AG10803 (cell line): ENCODE measurements at places on chromosomes 16 and 17.

DNA sequence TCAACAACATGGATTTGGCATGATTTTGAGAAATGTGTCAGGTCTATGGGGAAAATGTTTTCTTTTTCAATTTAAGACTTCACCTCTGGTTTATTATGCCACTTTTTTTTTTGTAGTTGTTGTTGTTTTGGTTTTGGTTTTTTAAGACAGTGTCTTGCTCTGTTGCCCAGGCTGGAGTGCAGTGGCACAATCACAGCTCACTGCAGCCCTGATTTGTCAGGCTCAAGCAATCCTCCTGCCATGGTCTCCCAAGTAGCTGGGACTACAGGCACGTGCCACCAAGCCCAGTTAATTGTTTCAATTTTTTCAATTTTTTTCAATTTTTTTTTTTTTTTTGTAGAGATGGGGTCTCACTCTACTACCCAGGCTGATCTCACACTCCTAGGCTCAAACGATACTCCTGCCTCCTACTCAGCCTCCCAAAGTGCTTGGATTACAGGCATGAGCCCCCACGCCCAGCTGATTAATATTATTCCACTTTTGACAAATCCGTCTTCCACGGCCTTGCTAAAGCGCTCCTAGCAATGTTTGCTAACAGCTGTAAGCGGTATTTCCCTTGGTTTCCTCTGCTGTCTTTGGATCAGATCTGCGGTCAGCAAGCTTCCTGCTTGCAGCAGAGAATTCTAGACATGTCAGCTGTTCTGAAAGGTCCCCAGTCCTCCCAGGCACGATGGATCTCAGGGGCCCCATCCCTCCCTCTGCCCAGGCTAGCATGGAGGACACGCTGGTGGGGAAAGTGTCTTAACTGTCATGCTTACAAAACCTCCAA is 7.0 kb upstream of the MILR1 start:
- DNase-seq: peak; percentile 65

GRCh38 chr16:5951486-5951885 is 853.9 kb upstream of the EEF2KMT start:
- DNase-seq: no peak

DNA sequence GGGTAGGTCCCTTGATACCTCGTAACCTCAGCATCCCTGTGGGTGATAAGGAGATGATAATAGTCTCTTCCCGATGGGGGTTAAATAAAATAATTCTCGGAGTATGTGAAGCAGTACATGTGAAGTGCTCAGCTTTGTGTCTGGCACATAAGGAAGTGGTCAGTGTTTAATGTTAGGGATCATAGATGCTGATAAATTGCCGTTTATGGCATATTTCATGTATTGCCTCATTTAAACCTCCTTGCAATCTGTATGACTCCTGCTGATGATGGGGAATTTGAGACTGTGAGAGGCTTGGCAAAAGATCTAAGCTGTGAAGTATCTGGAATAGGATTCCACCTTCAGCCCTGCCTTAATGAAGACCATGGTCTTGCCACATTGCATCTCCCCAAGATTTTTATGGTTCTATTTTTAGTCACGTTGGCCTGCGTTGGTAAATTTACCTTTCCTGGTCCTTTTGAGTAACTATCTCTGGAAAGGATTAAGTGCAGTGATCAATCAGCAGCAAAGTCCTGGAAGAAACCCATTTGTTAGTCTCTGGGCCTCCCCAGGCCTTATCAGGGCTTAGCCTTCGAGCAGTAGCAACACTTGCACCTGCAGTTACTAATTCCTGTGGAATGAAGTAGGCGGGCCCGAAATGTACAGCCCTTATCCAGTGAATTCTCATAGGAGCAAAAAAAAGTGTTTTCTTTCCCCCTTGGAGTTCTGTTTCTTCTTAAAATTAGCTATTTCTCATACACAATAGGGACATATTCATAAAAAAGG is 144.9 kb downstream of the WWOX start:
- no peak for DNase-seq

DNA sequence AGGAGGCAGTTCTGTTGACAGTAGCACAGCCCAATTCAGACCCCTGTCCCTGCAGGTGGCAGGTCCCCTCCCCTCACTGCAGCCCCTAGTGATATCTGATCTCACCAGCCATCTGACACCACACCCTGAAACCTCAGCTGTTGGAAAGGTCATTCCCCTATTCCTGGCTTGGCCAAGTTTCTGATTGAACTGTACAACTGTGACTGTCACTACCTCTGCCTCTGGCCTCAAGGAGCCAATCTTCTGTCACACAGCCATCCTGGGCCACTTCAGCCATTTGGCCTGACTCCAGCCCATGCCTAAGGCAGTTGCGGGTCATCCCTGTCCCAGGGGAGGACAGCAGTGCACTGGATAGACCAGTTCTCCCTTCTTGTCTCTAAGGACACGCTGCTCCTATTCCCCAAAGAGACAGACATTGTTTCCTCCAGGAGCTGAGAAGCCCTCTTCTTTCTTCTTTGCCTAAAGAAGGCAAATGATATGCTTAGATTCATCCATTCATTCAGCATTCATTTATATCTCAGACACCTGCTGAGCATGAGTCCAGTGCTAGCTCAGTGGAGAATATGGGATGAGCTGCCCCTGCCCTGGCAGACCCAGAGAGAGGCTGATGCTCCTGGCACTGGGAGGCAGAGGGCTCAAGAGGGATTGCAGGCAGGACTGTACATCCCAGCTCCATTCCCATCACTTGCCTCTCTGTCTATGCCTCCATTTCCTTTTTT is 4.6 kb upstream of the ALDOA start:
- DNase-seq: no peak

- DNase-seq: no peak
These were observed 2.9 kb upstream of the LYRM9 start for GRCh38 chr17:27895940-27896535.

DNA sequence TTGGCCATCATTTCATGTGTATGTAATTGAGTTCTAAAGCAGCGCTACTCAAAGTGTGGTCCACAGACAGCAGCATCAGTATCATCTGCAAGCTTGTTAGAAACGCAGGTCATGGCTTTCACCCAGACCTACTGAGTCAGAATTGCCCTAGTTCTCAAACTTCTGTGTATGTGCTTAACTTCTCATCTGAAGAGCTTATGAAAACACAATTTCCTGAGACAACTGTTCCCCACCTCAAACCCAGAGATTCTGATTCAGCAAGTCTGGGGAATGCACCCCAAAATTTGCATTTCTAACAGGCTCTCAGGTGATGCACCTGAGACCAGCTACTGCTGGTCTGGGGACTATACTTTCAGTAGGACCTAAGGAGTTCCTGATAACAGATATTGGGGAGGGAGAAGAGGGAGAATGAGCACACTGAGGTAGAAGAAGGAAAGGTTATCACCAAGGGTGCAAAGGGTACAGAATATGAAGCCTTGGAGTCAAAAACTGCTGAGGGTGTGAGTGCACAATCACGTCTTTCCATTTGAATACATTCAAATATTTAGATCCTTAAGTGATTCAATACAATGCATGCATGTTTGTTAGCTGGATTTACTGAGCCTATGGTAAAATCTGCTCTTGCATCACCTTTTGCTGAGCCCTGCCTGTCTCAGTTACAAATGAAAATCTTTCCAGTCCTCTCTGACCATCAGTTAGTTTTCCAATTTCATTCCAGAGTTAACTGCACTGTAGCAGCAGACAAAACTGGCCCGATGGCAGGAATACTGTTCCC is 29.2 kb upstream of the SKAP1 start:
- no peak for DNase-seq
